ENCODE measurements at places on chromosomes 4 and X. TPM values are rescaled to one million over a fixed set of nuclear protein-coding genes. Genes with fewer than 3 reads are reported as not detected.
A peak's percentile ranks its signal among the peaks of the same experiment; 100 is the strongest.

The ADGRA3 gene
- total RNA-seq, result 5.4 TPM

GRCh38 chr4:53315300-53315699 is 50.6 kb downstream of the SCFD2 start:
- no peaks in the 10 kb centered on the region for H3K4me1 ChIP-seq
- no peaks in the 10 kb centered on the region for H3K27me3 ChIP-seq
- no peak for DNase-seq
- H3K27ac ChIP-seq, result no peak overlapping the region
- H3K4me3 ChIP-seq, result no peak overlapping the region

The TCEANC gene
- total RNA-seq, result 2.6 TPM

DNA sequence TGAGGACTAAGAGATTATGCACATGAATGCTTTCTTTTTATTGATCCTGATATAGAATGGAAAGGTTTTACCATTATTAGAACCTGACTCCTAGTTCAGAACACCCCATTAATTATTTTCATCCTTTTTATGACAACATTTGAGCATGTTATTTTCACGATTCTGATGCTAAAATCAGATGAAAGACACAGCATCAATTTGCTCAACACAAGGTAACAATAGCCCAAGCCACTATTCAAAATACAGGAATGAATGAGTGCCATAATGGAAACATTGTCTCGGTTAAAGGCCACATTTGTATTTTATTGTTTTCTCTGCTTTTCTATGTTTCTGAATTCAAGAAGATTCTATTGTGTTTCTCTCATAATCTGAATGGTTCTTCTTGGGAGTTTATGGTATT is 126.3 kb upstream of the POF1B start:
- H3K4me1 ChIP-seq, result no peaks in the 10 kb centered on the region
- no peak overlapping the region for H3K4me3 ChIP-seq
- no peaks in the 10 kb centered on the region for H3K36me3 ChIP-seq
- no peak overlapping the region for H3K27ac ChIP-seq
- no peaks in the 10 kb centered on the region for H3K27me3 ChIP-seq

GRCh38 chr4:40216622-40217366 is 20.0 kb downstream of the RHOH start:
- no peaks in the 10 kb centered on the region for H3K27me3 ChIP-seq
- H3K36me3 ChIP-seq, result no peaks in the 10 kb centered on the region
- no peak overlapping the region for H3K4me3 ChIP-seq
- DNase-seq, result no peak
- no peaks in the 10 kb centered on the region for H3K4me1 ChIP-seq

DNA sequence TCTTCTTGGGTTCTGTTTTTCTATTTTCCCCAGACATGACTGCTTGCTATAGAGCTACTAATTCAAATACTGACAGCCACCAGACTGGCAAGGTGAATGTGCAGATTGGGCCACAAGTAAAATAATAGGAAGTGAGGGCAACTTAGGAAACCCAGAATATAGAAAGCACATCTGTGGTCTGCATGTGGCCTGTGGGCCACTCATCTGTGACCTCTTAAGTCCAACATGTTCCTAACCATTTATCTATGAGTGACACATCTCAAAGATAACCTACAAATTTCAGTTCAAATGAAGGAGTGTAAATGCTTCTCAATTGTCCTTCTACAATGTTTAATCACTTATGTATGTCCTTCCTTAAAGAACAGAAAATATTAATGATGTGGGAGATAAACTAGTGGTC is 128.9 kb downstream of the REELD1 start:
- no peaks in the 10 kb centered on the region for H3K36me3 ChIP-seq
- H3K27me3 ChIP-seq, result no peaks in the 10 kb centered on the region
- H3K4me3 ChIP-seq, result no peak overlapping the region
- no peak overlapping the region for H3K27ac ChIP-seq

GRCh38 chr4:16764622-16765021 is 133.8 kb downstream of the LDB2 start:
- H3K4me1 ChIP-seq, result no peaks in the 10 kb centered on the region
- no peaks in the 10 kb centered on the region for H3K27me3 ChIP-seq
- no peak for DNase-seq
- H3K4me3 ChIP-seq, result no peak overlapping the region
- H3K27ac ChIP-seq, result no peak overlapping the region

- no peaks in the 10 kb centered on the region for H3K27me3 ChIP-seq
- no peak overlapping the region for H3K4me3 ChIP-seq
- no peak for DNase-seq
- H3K27ac ChIP-seq, result no peak overlapping the region
- H3K36me3 ChIP-seq, result no peaks in the 10 kb centered on the region
Measured at GRCh38 chr4:126628933-126629332, 1003.8 kb upstream of the INTU start.

The ANK2 gene
- 1.4 TPM for total RNA-seq

GRCh38 chr4:68373513-68373912 is 23.6 kb upstream of the YTHDC1 start:
- H3K4me3 ChIP-seq, result peak overlapping the region; percentile 5
- peaks cover 23% of the 10 kb centered on the region for H3K27me3 ChIP-seq
- H3K4me1 ChIP-seq, result peaks cover 30% of the 10 kb centered on the region
- no peak for DNase-seq

Measured in esophagus squamous epithelium (tissue), 5 donors.